Suppressor macrophage treated with lipopolysaccharide for 4 hours (primary cell): ENCODE measurements at places on chromosomes 4 and X.

DNA sequence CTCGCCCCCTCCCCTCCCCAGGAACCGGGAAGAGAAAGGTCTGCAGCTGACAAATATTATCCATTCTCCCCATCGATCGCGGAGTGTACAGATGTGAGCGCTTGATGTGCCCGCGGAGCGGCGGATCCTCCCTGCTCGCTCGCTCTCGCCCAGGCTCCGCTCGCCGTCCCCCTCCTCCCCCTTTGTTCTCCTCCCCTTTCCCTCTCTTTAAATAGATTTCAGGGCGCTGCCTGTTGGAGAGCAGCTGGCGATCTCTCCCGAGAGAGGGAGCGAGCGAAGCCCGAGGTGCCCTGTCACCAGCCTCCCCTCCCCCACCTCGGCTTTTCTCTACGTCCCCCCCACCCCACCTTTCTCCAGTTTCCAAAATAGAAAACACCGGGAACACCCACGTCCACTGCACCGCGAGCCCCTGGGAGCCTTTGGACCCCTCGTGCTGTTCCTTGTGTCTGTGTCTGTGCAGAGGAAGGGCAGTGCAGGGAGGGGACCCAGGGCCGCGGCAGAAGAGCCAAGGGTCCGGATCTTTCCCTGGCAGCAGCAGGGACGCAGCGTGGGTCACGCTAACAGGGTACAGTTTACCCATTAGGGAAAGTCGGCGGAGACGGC is 56.6 kb upstream of the BCOR start:
- no peak for DNase-seq

GRCh38 chrX:115589419-115589818 is 28.4 kb downstream of the PLS3 start:
- DNase-seq, result no peak

DNA sequence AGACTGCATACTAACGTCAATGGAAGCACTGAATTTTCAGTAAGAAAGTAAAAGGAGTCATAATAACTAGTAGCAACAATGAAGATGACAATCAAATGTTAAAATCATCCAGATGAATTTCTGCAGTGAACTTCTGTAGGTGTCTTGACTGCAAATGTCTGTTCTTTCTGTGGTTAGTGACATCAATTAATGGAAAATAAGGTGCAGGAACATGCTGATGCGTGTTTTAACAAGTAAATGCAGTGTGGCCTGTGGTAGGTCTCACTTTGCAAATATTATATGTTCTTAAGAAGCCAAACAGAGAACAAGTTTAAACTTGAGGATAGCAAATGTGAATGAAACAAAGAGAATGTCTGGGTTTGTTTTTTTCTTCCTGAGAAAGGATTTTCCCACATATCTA is 2.6 kb upstream of the DTHD1 start:
- DNase-seq, result no peak

- DNase-seq, result no peak
Measured at GRCh38 chrX:9271789-9272525, 192.9 kb upstream of the TBL1X start.

DNA sequence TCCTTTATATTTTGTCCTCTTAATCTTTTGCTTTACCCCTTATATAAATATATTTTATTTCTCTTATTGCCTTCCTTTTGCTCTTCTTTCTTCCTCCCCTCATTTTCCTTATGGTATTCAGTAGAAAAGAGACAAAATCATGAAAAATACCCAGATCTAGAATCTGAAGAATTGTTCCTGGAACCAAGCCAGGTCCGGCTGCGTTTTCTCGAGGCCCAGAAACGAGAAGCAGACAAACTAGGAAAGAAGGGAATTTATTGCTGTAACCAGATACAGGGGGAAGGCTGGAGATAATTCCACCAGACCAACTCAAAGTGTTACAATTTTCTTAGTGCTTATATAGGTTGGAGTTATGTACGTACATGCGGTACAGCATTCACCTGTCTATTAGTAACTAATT is 328.7 kb downstream of the GABRG1 start:
- DNase-seq, result no peak

GRCh38 chr4:85701861-85702321 is 226.9 kb downstream of the ARHGAP24 start:
- peak; percentile 85 for DNase-seq

- no peak for DNase-seq
Measured at GRCh38 chrX:96971812-96972211, 88.1 kb downstream of the RPA4 start.

GRCh38 chr4:76874176-76874575 is 23.8 kb downstream of the SOWAHB start:
- no peak for DNase-seq

DNA sequence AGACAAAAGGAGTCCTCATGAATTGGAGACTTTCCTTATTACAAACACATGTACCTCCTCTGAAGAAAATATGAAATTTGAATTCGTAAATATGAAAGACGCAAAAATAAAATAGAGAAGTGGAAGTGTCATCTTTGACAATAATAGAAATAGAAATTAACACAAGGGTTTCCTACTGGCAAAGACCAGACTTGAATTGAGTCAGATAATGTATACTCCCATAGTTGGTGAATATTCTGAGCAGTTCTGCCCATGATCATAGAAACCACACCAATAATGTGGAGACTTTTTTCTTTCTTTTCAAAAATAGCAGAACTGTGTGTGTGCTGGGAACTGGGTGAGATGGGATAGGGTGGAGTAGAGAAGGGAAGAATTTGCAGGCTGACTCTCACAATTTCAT is 277.7 kb upstream of the TET2 start:
- DNase-seq, result peak; percentile 62

- no peak for DNase-seq
Measured at GRCh38 chrX:101062176-101062575, 10.3 kb upstream of the TRMT2B start.

- no peak for DNase-seq
Measured at GRCh38 chr4:48841045-48841827, 10.3 kb downstream of the OCIAD1 start.

DNA sequence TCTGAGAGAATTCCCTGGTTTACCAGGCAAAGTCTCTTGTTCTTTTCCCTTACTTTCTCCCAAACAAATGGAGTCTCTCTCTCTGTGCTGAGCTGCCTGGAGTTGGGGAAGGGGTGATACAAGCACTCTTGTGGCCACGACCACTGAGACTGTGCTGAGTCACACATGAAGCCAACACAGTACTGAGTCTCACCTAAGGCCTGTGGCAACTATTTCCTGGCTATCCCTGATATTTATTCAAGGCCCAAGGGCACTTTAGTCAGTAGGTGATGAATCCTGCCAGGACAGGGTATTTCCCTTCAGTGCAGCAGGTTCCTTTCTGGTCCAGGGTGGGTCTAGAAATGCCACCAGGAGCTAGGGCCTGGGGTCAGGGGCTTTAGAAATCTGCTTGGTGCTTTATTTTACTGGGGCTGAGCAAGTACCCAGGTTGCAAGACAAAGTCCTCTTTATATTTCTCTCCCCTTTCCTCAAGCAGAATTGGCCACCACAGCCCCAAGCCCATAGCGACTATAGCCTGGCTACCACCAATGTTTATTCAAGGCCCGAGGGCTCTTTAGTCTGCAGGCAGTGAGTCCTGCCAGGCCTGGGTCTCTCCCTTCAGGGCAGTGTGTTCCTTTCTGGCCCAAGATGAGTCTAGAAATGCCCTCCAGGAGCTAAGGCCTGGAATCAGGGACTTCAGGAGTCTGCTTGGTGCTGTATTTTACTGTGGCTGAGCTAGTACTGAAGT is 10.5 kb downstream of the ARL13A start:
- DNase-seq, result no peak

GRCh38 chr4:149884529-149885181 is 69.0 kb upstream of the IQCM start:
- no peak for DNase-seq

DNA sequence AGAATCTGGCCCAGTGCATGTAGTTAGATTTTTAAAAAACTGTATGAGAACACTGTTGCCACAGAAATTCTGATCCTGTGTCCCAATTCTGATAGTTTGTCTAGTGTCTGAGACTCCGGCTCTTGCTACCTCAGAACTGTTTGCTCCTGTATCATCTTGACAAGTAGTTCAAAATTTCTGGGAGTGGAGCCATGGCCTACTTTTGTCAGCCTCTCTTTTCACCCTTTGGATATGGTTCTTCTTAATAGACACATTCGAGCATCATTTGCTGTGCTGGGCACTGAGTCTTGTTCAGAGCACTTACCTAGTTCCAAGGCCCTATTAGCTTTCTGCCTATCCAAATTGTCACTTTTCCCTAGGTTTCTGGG is 46.9 kb downstream of the ATP10D start:
- no peak for DNase-seq

DNA sequence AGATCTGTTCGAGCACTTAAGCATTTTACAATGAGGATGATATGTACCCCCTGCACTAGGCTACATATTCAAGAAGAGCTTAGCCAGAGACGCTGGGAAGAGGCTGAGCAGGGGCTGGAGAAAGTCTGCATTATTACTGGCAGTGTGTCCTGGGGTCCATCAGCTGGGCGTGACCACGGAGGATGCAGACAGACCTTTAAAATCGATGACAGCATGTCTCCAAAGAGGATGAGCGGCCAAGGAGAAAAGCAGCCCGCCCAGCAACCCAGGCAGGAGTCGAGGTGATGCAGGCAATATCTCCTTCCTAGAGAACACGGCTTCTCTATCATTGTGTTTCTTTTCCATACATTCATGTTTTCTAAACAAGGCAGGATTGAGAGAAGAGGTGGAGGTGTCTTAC is 300.7 kb downstream of the USP46 start:
- DNase-seq, result no peak

- DNase-seq, result no peak
Measured at GRCh38 chrX:11419102-11419501, 125.9 kb downstream of the AMELX start.

- no peak for DNase-seq
Measured at GRCh38 chr4:165905405-165906027, 32.5 kb downstream of the TLL1 start.

GRCh38 chr4:107578321-107578720 is 141.7 kb downstream of the PAPSS1 start:
- DNase-seq, result no peak

GRCh38 chrX:38654302-38654701 is 93.0 kb downstream of the TSPAN7 start:
- peak; percentile 40 for DNase-seq

DNA sequence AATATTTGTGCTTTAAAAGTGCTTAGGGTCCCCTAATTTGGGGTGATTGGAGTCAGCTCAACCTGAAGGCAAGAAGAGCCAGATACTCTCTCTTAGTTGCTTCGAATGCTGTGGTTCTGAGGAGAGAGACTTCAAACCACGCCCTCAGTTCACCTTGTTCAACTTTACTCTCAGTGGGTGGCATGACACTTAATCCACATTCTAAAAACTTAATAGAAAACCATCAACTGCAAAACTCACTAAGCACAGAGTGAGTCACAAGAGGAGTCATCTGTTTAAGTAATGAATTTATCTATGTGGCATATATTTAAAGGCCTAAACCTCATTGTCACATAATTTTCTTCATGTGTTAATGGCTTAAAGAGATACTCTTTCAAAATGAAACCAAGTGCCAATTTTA is 99.5 kb upstream of the SLC4A4 start:
- no peak for DNase-seq

GRCh38 chrX:8455557-8455956 is 9.1 kb upstream of the VCX3B start:
- DNase-seq, result no peak

- no peak for DNase-seq
Measured at GRCh38 chr4:21652508-21653231, 295.9 kb downstream of the KCNIP4 start.

DNA sequence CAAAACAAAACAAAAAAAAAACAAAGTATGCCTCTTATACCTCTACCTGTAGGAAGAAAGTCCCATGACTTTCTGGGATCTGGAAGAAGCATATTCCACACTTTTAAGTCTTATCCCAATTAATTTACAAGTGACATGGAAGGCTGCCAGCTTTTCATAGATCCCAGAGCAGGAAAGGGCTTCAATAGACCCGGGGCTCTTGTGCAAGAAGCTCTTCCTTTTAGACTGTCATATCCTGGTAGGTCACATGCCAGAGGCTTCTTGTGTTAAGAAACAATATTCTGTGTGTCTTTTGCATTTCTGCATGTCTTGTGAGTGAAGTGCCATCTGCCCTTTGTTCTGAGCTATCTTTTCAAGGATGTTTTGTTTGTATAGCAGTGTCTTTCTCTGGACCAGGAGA is 84.4 kb upstream of the PHOX2B start:
- peak; percentile 13 for DNase-seq

DNA sequence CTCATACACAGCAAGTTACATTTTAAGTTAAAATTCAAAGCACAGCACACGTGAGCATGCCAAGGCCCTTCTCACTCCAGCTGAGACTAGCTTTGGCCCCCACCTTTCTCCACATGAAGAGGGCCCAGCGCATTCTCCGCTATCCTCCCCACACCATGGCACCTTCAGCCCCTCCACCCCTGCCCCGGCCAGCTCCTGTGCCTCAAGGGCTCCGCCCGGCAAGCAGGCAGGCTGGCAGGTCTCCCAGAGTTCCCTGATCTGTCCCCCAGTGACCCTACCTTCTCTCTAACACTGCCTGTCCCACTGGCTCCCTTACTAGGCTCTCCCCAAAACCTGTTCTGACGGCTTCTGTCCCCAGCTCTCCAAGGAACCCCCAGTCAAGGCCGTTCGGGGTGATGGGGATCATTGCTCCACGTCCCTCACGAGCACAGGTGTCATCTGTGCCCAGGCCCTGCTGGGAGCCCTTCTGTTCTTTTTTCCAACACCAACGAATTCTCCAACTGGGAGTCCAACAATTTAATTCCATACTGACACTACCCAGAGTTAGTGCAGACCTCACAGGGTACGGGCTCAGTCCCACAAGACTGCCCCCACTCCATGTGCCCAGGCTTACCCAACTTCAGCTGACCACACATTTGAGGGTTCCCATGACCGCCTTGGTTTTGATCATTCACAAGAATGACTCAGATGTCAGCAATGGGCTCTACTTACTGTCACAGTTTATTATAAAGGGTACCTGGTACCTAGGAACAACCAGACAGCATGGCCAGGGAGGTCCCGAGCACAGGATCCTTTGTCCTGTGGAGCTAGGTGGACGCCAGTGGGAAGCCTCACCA is 4.2 kb downstream of the LETM1 start:
- DNase-seq, result peak; percentile 27

GRCh38 chr4:27428661-27429060 is 568.0 kb downstream of the STIM2 start:
- DNase-seq, result no peak

DNA sequence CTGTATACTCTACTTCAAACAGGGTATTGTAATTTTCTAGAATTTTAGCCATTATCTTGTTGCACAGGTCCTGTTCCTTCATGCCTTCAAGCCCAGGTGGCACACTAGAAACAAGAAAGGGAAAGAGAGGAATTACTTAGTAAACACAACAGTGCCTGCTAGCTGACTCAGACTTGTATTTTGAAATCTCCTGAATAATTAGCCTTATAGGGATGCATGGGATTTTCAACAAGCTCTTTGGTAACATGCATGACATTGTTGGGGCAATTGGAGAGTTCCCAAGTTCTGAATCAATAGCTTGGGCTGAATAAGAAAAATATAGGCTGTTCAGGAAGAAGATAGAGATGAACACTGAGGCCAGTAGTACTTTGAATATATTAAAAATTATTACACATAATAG is 118.8 kb downstream of the FAM13A start:
- peak; percentile 82 for DNase-seq

DNA sequence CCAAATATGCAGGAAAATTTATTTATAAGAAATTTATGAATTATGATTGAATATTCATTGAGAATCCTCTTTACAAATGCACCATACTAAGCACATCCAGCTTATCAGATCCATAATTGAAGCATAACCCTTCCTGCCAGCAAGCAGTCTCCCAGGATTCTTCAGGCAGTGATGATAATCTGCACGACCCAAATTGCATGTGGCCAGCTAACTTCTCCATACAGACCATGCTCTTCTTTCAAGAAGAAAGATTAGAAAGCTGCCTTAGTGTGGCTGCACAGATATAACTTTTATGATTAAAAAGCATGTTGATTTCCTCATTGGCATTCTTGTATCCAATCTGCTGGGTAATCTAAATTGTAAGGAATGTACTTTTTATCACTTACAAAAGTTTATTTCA is 3.3 kb upstream of the CBR4 start:
- no peak for DNase-seq
